Endothelial cell (in vitro differentiated cells): ENCODE measurements at places on chromosomes 13 and 19. TPM values are rescaled to one million over a fixed set of nuclear protein-coding genes. Genes with fewer than 3 reads are reported as not detected.
A peak's percentile ranks its signal among the peaks of the same experiment; 100 is the strongest.

- DNase-seq: no peak
- no peaks in the 10 kb centered on the region for H3K4me1 ChIP-seq
- H3K27me3 ChIP-seq: no peaks in the 10 kb centered on the region
- no peak overlapping the region for H3K4me3 ChIP-seq
These were observed 206.9 kb downstream of the GGACT start for GRCh38 chr13:100381595-100382224.

DNA sequence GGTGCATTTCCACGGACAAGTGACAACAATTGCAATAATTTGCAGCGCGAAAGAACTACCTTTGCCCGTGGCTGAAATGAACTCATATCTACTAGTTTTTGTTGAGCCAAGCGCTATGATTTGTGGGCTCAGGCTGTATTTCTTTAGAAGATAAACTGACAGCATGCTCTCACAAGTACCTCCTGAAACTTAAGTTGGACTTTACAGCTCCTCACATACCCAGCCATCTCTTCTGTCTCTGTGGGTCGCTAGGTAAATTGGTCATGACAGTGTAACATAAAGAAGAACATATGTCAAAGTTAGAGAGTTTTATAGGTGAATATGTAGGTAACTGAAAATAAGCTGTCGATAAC is 839 bp downstream of the COG6 start:
- DNase-seq: no peak
- peak overlapping the region; percentile 100 for H3K4me3 ChIP-seq
- H3K36me3 ChIP-seq: no peaks in the 10 kb centered on the region
- peaks cover 8% of the 10 kb centered on the region for H3K4me1 ChIP-seq
- peak overlapping the region; percentile 71 for H3K27ac ChIP-seq

- H3K36me3 ChIP-seq: peaks cover 35% of the 10 kb centered on the region
- H3K27me3 ChIP-seq: peaks cover 22% of the 10 kb centered on the region
- peak overlapping the region; percentile 100 for H3K27ac ChIP-seq
- peak; percentile 99 for DNase-seq
- peaks cover 29% of the 10 kb centered on the region for H3K4me1 ChIP-seq
- H3K4me3 ChIP-seq: peak overlapping the region; percentile 99
These were observed 551 bp upstream of the TSEN34 start for GRCh38 chr19:54190503-54191010.

GRCh38 chr13:101382086-101382485 is 34.2 kb downstream of the NALCN start:
- no peak overlapping the region for H3K4me3 ChIP-seq
- H3K4me1 ChIP-seq: no peaks in the 10 kb centered on the region
- no peak for DNase-seq
- no peaks in the 10 kb centered on the region for H3K36me3 ChIP-seq
- H3K27me3 ChIP-seq: no peaks in the 10 kb centered on the region
- H3K27ac ChIP-seq: no peak overlapping the region

DNA sequence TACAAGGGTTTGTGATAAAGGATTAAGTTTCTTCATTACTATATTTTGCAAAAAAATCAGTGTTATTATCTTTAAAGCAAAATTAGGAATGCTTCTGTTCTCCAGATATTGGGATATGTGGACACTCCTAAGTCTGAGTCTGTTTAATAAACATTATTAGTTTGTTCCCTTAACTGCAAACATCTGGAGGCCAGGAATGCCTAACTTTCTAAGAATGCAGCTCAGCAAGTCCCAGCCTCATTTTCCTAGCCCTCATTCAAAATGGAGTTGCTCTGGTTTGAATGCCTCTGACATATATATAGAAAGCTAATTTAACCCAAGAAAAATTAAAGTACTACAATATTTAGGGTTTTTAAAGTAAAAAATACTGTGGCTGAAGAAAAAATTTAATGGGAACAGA is 33.6 kb upstream of the EDNRB start:
- no peaks in the 10 kb centered on the region for H3K36me3 ChIP-seq
- no peak for DNase-seq
- no peaks in the 10 kb centered on the region for H3K4me1 ChIP-seq
- H3K27ac ChIP-seq: no peak overlapping the region
- no peak overlapping the region for H3K4me3 ChIP-seq
- no peaks in the 10 kb centered on the region for H3K27me3 ChIP-seq

DNA sequence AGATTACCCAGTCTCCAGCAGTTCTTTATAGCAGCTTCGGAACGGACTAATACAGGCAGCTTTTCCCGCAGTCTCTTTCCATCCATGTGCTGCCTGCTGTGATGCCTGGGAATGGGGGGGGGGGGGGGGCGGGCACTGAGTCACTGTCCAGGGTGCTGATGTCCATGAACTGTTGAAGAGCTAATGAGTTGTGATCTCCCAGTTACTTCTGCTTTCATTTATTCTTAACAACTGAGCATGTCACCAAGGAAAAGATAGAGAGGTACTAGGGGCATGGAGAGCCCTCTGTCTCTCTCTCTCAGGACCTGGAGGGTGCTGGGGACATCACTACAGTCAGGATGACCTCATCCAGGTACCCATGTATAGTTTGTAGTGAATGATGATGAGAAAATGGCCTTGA is 20.3 kb upstream of the CEACAM1 start:
- DNase-seq: no peak
- H3K4me3 ChIP-seq: no peak overlapping the region
- no peaks in the 10 kb centered on the region for H3K4me1 ChIP-seq
- H3K27me3 ChIP-seq: peaks cover 3% of the 10 kb centered on the region
- peaks cover 17% of the 10 kb centered on the region for H3K36me3 ChIP-seq

GRCh38 chr13:100443278-100443997 is 145.2 kb downstream of the GGACT start:
- H3K27me3 ChIP-seq: peaks cover 1% of the 10 kb centered on the region
- peaks cover 15% of the 10 kb centered on the region for H3K4me1 ChIP-seq
- peaks cover 8% of the 10 kb centered on the region for H3K36me3 ChIP-seq
- DNase-seq: no peak

- H3K4me3 ChIP-seq: no peak overlapping the region
- peaks cover 2% of the 10 kb centered on the region for H3K27me3 ChIP-seq
These were observed 117.8 kb downstream of the IRS2 start for GRCh38 chr13:109668433-109669233.

GRCh38 chr13:23811366-23812062 is 77.7 kb downstream of the MIPEP start:
- H3K4me1 ChIP-seq: peaks cover 7% of the 10 kb centered on the region
- H3K36me3 ChIP-seq: no peaks in the 10 kb centered on the region
- no peak for DNase-seq
- H3K27ac ChIP-seq: no peak overlapping the region
- H3K27me3 ChIP-seq: no peaks in the 10 kb centered on the region
- no peak overlapping the region for H3K4me3 ChIP-seq

DNA sequence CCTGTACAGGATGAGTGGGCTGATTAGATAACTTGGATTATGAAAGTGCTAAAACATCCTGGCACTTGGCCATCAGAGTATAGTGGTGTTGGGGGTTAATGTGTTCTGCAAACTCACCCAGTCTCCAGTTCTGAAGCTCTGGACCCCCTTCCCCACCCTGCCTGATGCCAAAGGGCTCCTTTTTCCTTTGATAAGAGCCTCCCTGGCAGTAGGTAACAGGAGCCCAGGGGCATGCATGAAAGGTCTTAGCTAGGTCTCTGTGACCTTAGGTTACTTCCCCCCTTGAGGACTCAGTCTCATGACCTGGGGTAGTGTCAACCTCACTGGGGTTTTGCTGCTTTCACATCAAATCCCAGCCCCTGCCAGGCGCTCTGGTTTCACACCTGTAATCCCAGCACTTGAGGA is 2.5 kb downstream of the RPS28 start:
- peaks cover 37% of the 10 kb centered on the region for H3K4me1 ChIP-seq
- DNase-seq: no peak
- no peak overlapping the region for H3K4me3 ChIP-seq

- H3K27me3 ChIP-seq: peaks cover 2% of the 10 kb centered on the region
- no peak overlapping the region for H3K4me3 ChIP-seq
- DNase-seq: no peak
- H3K4me1 ChIP-seq: no peaks in the 10 kb centered on the region
- H3K27ac ChIP-seq: no peak overlapping the region
These were observed 1089.7 kb downstream of the EFNB2 start for GRCh38 chr13:105445796-105446195.

DNA sequence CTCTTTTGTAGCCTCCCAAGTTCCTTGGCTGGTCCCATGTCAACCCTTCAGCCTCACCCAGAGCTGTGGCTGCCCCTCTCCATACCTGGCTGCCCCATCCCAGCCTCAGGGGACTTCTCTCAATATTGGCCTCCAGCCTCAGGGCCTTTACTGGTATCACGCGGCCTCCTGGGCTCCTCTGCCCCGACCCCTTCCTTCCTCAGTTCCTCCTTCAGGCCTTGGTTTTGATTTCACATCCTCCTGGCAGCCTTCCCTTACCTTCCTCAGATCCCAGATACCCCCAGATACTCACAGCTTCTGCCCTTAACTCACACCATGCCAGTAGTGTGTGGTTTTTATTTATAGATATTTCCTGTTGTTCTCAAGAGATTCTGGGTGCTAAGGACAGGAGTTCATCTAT is 12.8 kb upstream of the SCN1B start:
- peaks cover 4% of the 10 kb centered on the region for H3K4me1 ChIP-seq
- peaks cover 54% of the 10 kb centered on the region for H3K36me3 ChIP-seq
- peak overlapping the region; percentile 86 for H3K27ac ChIP-seq
- H3K4me3 ChIP-seq: peak overlapping the region; percentile 25
- peaks cover 20% of the 10 kb centered on the region for H3K27me3 ChIP-seq

- no peak for DNase-seq
- H3K36me3 ChIP-seq: peaks cover 10% of the 10 kb centered on the region
These were observed 23.0 kb upstream of the PSG2 start for GRCh38 chr19:43105496-43105895.

DNA sequence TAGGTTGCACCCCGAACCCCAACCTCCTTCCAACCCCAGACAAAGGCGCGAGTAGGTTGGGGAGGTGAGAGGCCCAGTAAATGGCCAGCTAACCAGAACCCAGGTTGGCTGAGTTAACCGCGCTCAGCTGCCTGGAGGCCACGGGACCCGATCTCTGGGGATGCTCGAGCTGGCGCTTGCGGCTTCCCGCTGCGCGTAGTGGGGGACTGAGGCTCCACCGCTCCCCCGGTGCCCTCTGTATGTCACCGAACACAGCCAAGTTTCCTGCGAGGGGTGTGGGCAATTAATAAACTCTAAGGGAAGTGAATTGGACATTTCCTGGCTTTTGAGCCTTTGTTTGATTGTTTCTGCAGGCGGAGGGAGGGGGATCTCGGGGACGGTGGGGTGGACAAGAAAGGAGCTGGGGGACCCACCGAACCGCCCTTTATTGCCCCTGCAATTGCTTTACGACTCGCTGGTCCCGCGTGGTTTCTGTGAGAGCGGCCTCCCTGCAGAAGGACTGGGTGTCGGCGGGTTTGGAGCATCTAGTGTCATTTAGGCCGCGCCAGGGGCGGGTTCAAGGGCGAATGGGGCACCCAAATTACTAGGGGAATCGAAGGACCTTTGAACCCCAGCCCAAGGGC is 3.5 kb upstream of the ZIC5 start:
- peak; percentile 14 for DNase-seq
- H3K4me3 ChIP-seq: no peak overlapping the region
- H3K36me3 ChIP-seq: no peaks in the 10 kb centered on the region
- H3K4me1 ChIP-seq: peaks cover 12% of the 10 kb centered on the region
- peaks cover 28% of the 10 kb centered on the region for H3K27me3 ChIP-seq

GRCh38 chr13:20099319-20099718 is 61.5 kb downstream of the GJA3 start:
- H3K4me1 ChIP-seq: peaks cover 21% of the 10 kb centered on the region
- no peak overlapping the region for H3K4me3 ChIP-seq
- peaks cover 2% of the 10 kb centered on the region for H3K27me3 ChIP-seq
- DNase-seq: no peak

GRCh38 chr19:15210323-15210781 is 9.6 kb upstream of the NOTCH3 start:
- peaks cover 3% of the 10 kb centered on the region for H3K27me3 ChIP-seq
- DNase-seq: no peak
- no peaks in the 10 kb centered on the region for H3K4me1 ChIP-seq

DNA sequence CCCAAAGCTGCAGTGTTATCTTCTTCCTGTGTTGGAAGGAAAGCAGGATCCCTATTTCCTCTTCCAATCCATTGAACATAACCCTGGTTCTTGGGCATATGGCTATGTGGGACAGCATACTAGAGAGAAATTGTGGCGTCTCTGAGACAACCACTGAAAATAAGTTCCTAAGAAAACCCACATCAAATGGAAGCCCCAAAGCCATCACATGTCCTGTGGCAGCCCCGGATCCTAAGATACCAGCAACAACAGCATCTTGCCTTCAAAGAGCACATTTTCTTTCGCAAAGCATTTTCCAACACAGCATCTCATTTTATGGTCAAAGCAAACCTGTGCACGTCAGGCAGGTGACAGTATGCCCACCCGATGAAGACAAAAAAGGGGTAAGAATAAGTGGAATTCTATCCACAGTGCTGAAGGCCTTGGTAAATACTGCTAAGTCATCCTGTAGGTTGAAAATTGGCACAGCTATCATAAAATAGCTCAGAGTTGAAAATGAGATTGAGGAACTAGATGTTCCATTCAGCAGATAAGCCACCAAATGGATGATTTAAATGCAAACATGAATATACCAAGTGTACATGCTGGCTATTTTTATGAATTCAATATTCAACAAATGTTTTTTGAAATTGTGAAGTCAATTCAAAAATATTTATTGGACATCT is 232.2 kb downstream of the DLEU7 start:
- H3K27ac ChIP-seq: no peak overlapping the region
- no peak for DNase-seq

COMP gene
- not detected for total RNA-seq

CLEC17A gene
- total RNA-seq: not detected

FRY gene
- 4.5 TPM for total RNA-seq

SYCN gene
- total RNA-seq: not detected

PRTN3 gene
- total RNA-seq: not detected

ACP7 gene
- total RNA-seq: 0.46 TPM

GARIN5A gene
- total RNA-seq: not detected

ZC3H4 gene
- total RNA-seq: 56.7 TPM

CATSPERD gene
- not detected for total RNA-seq

ARGLU1 gene
- total RNA-seq: 242 TPM

PODNL1 gene
- not detected for total RNA-seq
